ENCODE measurements at places on chromosomes 5 and 9.

DNA sequence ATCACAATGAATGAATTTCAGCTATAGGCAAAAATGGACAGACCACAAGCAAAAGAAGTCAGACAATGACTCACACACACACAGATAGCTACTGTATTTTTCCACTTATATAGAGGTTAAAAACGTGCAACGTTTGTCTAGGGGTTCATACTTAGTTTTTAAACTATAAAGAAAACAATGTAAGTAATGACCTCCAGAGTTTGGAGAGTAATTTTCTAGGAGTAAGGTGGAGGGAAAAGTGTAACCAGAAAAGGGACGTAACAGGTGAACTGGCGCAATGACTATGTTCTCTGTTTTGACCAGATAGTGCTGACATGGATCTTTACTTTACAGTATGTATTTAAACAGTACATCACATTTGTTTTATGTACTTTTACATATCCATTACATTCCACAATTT, 51.1 kb downstream of the FNIP1 start:
- DNase-seq: no peak

DNA sequence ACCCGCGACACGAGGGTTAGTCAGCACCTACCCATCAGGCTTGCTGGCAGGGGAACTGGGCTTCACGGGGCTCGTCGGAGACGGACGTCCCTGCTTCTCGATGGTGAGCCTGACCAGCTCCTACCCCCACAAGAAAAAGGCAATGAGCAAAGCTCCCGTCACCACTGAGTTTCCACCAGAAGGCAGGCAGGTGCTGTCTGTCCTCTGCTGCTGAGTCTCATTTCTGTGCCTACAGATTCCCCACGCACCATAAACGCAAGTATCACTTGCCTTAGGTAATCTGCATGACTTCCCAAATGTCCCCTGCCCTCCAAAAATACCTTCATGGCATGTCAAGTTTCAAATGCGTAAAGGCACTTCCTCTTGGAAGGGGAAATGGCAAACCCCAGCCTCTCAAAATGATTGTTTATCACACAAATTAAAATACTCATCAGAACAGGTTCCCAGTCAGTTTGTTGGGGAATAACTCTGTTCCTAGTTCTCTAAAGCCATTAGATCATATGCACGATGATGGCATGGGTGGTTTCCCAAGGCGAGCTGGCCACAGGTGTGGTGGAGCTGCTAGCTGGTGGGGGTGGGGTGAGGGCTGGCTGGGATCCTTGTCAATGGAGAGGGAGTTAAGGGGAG, 85.0 kb downstream of the PRRT1B start:
- DNase-seq: no peak

DNA sequence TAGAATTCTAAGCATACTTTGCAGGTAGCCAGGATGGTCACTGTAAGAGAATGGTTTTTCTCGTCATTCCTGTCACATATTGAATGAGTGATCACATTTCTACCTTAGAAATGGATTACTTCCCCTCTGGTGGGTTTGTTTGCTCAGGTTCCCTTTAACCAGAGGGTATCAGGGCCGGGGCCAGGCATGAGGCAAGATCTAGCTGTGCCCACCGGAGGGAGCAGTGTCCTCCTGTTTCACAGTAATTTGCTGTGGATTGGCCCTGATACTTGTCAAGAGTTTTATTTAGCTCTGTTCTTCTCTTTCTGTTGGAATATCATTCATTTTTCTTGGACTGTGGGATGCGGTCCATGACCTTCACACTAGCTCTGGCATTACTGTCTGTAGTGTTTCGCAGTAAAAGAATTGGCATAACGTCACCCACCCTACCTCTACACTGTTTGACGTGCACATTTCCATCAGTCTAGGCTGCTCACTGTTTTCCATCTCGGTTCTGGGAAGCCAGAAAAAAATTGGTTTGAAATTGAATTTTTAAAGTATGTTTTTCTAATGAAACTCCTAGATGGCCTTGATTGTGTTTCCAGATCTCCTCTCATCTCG, 42.4 kb upstream of the ZBED3 start:
- DNase-seq: no peak

DNA sequence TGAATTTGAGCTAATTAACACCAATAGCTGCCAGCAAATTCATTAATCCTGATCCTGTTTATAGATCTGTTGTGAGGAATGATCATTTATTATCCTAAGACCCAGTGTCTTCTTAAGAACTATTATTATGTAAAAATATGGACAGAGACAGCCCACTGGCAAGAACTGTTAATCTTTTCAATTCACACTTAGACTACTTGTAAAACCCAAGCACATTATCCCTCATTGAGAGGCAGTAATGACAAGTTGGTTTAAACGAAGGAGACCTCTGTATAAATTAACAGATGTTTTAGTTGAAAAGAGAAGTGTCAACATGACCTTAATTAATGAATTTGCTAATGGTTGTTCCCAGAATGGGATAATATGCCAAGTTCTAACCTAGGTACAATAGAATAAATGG, 270.3 kb upstream of the IZUMO3 start:
- DNase-seq: no peak

GRCh38 chr5:111511174-111511830, 1.0 kb downstream of the STARD4 start:
- no peak for DNase-seq

GRCh38 chr5:54638106-54638505, 120.5 kb downstream of the SNX18 start:
- no peak for DNase-seq

DNA sequence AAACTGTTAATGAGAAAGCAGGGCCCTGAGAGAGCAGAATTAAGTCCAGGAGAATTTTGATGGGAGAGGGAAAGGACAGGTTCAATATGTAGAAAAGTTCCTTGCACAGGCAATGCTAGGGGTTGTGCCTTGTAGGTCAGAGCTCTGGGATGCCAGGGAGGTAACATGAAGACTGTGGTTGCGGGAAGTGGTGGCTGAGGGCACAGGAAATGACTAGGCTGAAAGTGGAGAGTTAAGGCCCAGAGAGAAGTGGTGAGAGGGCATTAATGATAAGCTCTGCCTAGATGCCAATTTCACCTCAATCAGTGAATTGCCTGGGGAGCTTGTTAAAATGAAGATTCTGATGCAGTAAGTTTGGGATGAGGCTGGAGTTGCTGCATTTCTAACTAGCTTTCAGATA, 31.5 kb upstream of the PPP3R2 start:
- no peak for DNase-seq

DNA sequence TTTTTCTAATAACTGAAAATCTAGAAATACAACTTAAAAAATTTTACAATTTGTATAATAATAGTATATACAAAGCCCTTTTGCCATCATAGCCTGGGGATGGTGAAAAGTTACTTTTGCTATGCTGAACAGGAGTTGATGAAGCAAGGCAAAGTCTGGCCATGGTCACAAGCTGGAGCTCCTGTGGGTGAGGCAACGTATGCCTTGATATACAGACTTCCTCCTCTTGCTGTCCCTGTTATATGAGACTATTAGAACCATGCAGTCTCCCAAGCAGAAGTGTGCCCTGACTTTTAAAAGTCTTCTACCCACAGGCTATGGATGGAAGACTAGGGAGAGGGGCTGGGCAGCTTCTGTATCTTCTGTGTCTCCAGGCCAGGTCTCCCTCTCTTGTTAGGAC, 15.7 kb downstream of the FAM151B start:
- no peak for DNase-seq

- no peak for DNase-seq
Measured at GRCh38 chr9:96769989-96770388, 7.9 kb downstream of the ZNF510 start.

DNA sequence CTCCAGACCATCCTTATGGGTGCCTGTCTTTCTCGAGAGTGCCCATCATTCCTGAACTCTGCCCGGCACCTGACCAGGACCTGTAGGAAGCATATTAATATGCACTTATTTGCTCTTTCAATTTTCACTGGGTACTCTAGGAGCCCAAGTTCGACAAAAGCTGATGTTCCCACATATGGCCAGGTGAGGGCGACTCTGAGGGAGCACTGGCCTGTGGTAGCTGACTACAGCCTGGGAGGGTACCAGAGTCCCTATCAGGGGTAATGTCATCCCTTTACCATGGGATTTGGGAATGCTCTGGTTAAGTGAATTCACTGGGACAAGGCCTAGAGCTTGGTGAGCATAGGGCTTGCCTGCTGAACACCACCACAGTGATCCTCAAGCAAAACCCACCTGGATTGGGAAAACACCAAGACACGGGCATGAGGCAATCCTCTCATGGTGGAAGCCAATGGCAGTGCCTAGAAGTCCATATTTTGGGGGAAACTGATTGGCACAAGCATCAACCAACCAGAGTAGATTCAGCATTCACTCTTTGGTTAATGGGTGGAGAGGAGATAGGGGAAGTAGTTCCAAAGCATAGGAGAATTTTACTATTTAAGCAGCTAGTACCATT, 112.2 kb downstream of the MTX3 start:
- DNase-seq: peak; percentile 24

DNA sequence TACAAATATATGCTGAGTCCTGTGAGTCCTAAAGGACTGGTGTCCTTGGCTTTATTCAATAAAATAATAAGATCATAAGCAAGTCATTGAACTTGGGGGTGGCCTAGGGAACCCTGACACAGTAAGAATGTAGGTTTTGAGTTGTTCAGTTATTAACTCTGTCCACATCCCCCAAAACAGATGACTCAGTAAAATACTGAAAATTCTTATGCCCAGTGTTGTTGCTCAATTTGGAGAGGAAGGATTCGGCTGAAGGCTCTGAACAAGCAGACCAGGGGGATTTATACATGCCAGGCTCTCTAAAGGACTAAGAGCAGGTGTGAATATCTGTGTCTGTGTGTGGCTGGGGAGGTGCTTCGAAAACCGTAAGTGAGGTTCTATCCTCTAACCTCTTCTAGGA, 173.7 kb downstream of the RMI1 start:
- DNase-seq: no peak

DNA sequence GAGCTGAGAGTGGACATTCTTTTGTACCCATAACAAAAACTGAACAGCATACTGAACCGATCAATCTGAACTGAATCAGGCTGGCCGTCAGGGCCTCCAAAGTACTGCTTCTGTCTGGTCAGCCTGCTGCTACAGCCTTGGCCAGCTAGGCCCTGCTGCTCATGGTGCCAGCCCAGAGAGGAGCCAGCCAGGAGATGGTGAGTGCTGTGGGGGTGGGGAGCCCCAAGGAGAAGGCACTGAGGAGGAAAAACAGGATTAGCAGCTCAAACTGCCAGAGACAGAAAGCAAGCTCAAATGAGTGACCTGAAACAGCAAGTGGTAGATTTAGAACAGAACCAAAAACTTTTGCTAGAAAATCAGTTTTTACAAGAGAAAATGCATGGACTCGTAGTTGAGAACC, 23.9 kb downstream of the SRP19 start:
- DNase-seq: no peak

- no peak for DNase-seq
Measured at GRCh38 chr5:111967463-111967862, 210.5 kb upstream of the NREP start.

DNA sequence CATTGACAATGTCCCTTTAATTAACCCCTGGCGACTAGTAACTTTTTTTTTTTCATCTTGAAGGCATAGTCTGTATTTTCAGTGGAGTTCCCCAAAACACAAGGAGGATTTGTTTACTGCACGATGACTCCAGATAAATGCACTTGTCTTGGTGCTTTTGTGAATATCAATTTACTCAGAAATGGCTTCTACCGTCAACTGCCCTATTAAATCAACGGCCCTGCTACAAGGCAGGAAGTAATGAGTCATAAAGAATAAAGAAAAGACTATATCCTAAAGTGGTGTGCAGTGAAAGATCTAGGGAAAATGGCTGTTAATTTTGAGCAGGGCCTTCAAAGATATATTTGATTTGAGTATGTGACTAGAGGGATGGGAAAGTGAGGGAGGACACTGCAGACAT, 388.3 kb upstream of the CHD1 start:
- DNase-seq: no peak

DNA sequence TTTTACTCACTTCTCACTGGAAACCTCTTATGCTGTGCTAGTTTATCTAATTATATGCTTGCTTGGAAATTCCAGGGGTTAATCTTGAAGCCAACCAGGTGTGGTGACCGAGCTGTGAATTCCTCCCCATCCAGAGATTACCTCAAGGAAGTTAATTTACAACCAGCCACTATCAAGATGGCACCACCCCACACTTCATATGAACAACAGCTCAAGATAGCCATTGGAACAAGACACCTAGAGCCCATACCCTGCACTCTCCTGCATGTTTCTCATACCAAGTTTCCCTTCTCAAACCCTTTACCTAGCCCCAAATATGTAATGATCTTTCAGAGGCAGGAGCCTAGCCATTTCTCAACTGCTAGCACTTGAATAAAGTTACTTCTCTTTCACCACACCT, 2156.9 kb upstream of the C9orf72 start:
- DNase-seq: no peak

- DNase-seq: no peak
Measured at GRCh38 chr5:55411876-55412275, 104.1 kb downstream of the MTREX start.

DNA sequence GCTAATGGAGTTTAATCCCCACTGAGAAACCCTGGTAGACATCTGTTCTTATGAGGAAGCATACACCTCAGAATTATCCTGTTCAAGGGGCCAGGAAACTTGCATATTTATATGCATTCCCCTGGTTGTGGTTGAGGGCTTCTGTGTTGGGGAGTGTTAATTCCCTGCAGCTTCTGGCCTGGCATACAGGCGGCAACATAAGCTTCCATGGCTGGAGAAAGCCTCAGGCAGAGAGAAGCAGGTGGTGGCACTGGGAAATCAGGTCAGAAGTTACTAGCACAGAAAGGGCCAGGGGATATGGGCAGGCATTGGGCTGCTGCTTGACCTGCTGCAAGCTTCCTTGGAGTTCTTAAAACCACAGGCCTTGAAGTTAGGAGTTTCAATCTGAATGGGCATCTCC, 166.1 kb upstream of the SEMA6A start:
- DNase-seq: no peak

DNA sequence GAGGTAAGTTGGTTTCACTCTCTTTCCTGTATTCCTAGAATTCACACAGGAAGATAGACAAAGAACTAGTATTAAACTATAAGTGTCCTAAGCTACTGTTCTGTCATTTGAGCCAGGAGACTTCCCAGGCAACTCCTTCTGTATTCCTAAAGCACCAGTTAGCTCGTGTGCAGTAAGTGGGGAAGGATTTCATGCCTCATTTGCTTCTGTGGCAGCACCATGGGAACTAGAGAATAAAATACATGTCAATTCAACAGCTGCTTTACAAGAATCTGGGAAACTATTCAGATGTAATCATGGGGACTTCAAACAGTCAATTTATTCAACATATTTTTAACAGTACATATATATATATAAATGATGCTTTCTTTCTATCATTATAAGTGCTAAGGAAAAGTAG, 762.3 kb downstream of the PRELID2 start:
- DNase-seq: no peak

GRCh38 chr9:89801742-89802670, 197.2 kb downstream of the GADD45G start:
- DNase-seq: no peak

Measured in 8988T (cell line).